ENCODE measurements at places on chromosomes 2 and 18. TPM values are rescaled to one million over a fixed set of nuclear protein-coding genes. Genes with fewer than 3 reads are reported as not detected.

The CDK5R2 gene
- total RNA-seq, result 5.3 TPM

The CRYGC gene
- not detected for total RNA-seq

The RFTN2 gene
- not detected for total RNA-seq

The DQX1 gene
- total RNA-seq, result 0.05 TPM

The PPP3R1 gene
- 61.8 TPM for total RNA-seq

The ALK gene
- total RNA-seq, result not detected

Data from A549 treated with GW870086 at 1 μM for 4 hours (cell line).